ENCODE measurements at places on chromosomes 12 and 14.
A peak's percentile ranks its signal among the peaks of the same experiment; 100 is the strongest.

GRCh38 chr12:48340943-48341342, 9.8 kb downstream of the ZNF641 start:
- DNase-seq = no peak

GRCh38 chr12:120064054-120064940, 52.3 kb downstream of the RAB35 start:
- DNase-seq = no peak

GRCh38 chr12:11553871-11554533, 95.5 kb upstream of the ETV6 start:
- DNase-seq = peak; percentile 53

GRCh38 chr12:4648104-4648500, 749 bp downstream of the AKAP3 start:
- peak; percentile 1 for DNase-seq

DNA sequence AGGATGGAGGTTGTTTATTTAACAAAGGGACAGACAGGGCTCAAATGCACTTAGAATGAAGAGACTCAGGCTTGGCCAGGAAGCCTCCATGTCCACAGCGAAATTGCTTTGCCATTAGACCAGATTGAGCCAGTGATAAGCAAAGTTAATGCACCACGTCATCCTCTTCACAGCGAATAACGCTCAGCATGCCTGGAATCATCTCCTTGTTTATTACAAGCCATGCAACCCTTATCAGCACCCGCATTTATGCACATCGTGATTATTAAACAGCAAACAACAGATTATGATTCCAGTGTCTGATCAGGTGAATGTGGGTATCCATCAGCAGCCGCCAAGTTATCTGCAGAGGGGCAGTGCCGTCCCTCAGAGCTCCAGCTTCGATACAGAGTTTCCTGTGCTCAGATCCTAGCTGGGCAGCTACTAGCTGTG, 175.0 kb upstream of the TMEM132C start:
- no peak for DNase-seq

GRCh38 chr12:67091678-67092077, 177.5 kb upstream of the CAND1 start:
- DNase-seq = no peak

DNA sequence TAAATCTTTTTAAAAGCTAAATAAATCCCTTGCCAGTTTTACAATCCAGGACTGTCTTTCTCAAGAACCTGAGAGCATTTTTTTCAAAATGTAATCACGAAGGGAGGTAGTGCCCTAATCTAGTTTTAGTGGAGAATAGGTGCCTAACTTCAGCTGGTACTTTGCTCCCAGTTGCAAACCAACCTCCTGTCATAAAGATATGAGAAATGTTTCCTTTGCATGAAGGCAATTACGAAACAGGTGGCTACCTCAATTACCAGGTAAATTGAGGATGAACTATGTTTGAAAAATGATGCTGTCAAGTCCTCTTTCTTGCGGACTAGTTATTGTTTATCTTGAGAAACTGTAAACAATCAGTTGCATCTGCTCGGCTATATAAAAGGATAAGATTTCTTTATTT, 437.9 kb downstream of the DAD1 start:
- DNase-seq = no peak

DNA sequence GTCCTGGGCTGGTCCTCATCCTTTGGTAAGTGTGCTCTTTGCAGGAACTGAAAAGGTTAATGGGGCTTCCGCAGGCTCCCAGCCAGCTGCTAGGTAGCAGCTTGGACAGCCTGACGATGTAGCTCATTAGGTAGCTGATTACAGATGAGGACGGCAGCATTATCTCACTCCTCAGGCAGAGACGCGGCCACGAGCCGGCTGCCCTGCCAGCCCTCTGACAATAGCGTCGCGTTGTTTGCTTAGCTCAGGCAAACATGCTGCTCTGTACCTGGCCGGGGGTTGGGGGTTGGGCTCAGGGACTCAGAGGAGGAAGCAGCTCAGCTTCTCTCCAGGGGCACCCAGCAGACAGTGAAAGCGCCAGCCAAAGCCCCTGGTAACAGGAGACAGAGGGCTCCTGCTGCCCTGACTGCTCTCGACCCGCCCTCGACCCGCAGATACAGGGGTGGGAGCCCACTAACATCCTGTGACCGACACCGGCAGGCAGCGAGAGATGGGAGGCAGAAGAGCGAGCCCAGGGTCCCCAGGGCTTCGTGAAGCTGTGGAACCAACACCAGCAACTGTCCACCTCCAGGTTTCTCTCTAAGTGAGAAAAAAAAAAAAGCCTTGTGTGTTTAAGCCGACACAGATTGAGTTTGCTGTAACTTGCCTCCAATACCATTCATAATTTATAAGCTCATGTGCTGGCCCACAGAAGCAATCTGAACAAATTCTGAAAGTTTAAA, 53.4 kb upstream of the DLK1 start:
- DNase-seq = no peak

DNA sequence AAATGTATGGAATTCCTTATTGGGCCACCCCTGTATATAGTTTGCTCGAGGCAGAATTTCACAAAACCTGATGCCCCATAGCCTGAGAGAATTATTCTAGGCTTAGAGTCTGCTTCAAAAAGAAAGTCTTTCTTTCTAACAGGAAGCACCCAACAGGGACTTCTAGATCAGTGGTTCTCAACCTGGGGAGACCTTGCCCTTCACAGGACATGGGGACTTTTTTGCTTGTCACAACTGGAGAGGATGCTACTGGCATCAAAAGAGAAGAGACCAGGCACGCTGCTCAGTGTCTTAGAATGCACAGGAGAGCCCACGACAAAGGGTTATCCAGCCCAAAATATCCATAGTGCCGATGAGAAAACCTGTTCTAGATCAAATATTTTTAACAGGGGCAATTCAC, 18.9 kb downstream of the WSB2 start:
- DNase-seq = no peak

- DNase-seq = peak; percentile 35
Observed at GRCh38 chr14:29927376-29928116, at the start of gene PRKD1. Gene PRKD1, minus strand, starts transcription at chr14:29927847.

DNA sequence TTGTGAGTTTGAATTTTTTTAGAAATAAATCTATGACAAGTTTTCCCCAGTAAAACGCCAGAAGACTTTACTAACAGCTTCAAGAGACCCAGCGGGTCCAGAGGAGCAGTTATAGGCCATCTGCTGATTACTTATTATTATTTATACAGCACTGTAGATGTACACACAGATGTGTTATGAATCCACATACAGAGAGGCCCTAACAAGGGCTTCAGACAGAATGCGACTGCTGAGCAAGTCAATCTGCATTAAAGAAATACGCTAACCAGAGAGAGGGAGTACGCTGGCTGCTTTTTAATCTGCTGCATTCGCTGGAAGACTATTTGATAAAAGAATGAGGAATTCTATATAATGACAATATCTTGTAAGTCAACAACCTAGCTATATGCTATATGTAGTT, 32.5 kb downstream of the ATF7 start:
- DNase-seq = no peak

- peak; percentile 19 for DNase-seq
Observed at GRCh38 chr14:54420478-54421142, 20.6 kb downstream of the CNIH1 start.

GRCh38 chr14:85243321-85243720, 286.6 kb upstream of the FLRT2 start:
- DNase-seq = no peak

- no peak for DNase-seq
Observed at GRCh38 chr14:73245480-73246325, 8.4 kb downstream of the PAPLN start.

DNA sequence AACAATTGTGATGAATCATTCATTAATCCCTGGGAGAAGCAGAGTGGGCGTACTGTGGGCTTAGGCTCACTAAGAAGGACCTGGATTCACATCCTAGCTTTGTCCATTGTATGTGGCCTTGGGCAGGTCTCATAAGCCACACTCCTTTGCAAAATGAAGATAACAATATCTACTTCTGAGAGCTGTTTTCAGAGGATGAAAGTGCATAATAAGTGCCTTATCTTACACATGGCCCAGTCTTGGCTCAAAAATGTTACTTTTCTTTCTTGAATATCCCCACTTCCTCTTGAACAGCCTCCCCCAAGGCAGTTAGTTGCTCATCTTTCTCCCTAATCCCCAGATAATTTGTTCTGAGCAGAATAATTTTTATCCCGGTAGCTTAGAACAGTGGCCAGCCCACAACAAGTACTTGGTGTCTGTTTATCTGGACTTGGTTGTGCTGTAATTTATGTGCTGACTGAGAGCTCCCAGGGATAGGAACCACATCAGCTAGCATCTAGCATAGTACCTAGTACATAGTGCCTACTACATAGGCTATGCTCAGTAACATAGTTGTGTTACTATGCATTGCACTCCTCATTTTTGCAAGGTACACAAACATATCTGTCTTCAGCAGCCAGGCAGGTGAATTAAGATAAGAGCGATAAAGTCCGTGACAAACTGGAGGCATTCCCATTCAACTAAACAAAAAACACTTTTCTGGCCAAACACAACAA, 61.7 kb upstream of the NUDT4 start:
- no peak for DNase-seq

DNA sequence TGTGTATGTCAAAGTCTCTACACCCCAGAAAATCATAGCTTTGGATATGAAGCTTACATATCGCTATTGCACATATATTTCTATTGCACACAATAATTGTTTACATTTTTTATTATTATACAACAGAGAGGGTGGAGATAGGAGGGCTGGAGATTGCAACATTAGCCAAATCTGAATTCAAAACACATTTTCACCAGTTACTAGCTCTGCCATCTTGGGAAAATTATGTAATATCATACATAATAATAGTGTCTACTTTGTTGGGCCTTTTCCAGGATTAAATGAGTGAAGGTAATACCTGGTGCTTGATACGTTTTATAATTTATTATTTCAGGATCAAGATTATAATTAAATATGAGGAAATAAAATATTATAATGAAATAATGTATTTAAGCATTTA, 507.4 kb upstream of the TBX3 start:
- DNase-seq = no peak

GRCh38 chr14:99672506-99673304, 11.4 kb upstream of the CYP46A1 start:
- DNase-seq = no peak

DNA sequence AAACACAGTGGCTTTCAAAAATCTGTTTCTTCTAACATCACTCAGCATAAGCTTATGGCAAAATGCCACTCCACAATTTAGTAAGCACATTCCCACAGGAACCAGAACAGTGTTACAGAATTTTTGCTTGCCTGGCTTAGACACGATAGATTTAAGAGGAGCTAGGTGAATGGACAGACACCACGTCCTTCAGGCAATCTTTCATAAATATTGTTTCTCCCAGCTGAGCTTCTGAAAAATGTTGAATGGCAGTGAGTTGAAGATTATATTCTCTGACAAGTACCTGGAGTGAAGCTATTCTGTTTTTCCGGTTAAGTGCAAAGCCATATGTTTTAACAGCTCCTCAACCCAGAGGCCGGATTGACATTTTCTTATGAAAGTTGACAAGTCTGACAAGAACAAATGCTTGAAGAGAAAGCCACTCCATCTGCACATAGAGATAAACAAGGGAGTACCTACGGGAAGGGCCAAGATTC, 102.0 kb downstream of the FSCB start:
- DNase-seq = no peak

- DNase-seq = no peak
Observed at GRCh38 chr12:115394496-115395220, 710.7 kb upstream of the TBX3 start.

DNA sequence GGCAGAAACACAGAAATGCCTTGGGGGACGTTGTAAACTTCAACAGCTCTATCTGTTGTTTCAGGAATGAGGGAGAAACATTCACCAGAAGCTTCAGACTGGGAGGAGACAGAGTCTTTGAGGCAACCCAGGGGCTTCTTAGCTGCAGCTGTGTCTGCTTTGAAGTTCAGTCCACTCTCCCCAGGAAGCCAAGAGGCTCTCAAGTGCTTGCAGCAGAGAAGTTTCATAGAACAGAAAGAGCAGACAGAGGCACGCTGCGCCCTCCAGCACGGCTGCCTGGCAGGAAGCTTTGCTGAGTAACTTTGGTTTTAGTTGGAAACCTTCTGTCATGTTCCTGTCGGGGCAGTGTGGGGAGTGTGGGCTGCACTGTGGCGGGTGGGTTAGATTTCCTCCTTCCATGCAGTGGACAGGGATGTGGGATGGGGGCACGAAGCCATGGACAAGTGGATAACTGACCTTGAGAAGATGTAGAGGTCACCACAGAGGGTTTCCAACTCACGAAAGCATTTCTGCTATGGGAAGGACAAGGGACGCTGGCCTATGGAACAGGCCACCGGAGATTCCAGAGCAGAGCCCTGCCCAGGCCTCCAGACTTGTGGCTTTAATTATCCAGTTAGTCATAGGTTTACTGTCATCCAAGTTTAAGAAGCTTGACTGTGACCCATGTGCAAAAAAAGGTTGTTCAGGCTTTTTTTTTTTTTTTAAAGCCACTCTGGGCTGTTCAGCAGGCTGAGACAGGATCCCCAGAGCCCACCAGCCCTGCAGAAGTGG, 107.7 kb downstream of the ARF6 start:
- DNase-seq = no peak

GRCh38 chr14:97544571-97544970, 747.4 kb downstream of the VRK1 start:
- no peak for DNase-seq

GRCh38 chr14:30907659-30908057, 33.3 kb downstream of the COCH start:
- DNase-seq = no peak

DNA sequence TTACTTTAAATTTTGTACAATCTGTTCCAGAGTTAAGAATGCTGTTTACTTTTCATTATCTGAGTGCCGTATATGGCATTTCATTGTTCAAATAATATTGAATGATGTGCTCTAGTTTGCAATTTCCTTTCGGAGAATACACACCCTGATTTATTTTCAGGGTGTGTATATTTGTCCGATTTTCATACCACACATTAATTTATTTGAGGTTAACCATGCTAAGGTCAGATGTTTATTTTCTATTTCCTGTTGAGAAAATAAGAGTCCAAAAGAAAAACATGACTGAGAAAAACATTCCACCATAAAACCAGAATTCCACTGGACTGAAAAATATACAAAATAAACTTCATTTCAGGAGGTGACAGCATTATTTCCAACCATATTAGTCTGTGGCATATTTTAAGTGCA, 64.2 kb upstream of the OVCH1 start:
- DNase-seq = no peak

- DNase-seq = no peak
Observed at GRCh38 chr14:55303125-55303499, 31.9 kb downstream of the FBXO34 start.
